ENCODE measurements at places on chromosomes 1 and 21. TPM values are rescaled to one million over a fixed set of nuclear protein-coding genes. Genes with fewer than 3 reads are reported as not detected.

The CD5L gene
- 0.14 TPM for total RNA-seq

The RAVER2 gene
- total RNA-seq, result 20.4 TPM

The KIAA0040 gene
- 10.1 TPM for total RNA-seq

The LMX1A gene
- 0.37 TPM for total RNA-seq

- H3K4me1 ChIP-seq, result peaks cover 6% of the 10 kb centered on the region
- H3K36me3 ChIP-seq, result no peaks in the 10 kb centered on the region
- no peaks in the 10 kb centered on the region for H3K27me3 ChIP-seq
- DNase-seq, result no peak
- H3K4me3 ChIP-seq, result no peak overlapping the region
- H3K27ac ChIP-seq, result no peak overlapping the region
Observed at GRCh38 chr1:224054012-224054411, 59.9 kb upstream of the FBXO28 start.

GRCh38 chr1:224922404-224923164 is 6.9 kb upstream of the DNAH14 start:
- no peak overlapping the region for H3K4me3 ChIP-seq
- no peaks in the 10 kb centered on the region for H3K36me3 ChIP-seq
- no peak for DNase-seq
- no peaks in the 10 kb centered on the region for H3K4me1 ChIP-seq
- no peaks in the 10 kb centered on the region for H3K27me3 ChIP-seq

DNA sequence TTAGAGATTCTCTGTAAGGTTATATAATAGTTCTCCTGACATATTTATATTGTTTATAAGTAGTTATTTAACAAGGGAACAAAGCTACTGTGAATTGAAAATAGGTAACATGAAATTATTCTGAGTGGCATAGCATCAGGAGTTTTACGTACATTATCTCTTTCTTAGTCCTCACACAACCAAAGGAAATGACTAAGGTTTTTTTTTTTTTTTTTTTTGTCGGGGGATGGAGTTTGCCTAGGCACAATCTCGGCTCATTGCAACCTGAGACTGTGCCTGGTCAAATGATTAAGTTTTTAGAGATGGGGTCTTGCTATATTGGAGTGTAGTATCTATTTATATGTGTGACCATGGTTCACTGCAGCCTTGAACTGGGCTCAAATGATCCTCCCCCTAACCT is 24.9 kb downstream of the TMED5 start:
- no peaks in the 10 kb centered on the region for H3K4me1 ChIP-seq
- no peak overlapping the region for H3K27ac ChIP-seq
- H3K36me3 ChIP-seq, result peaks cover 86% of the 10 kb centered on the region
- no peaks in the 10 kb centered on the region for H3K27me3 ChIP-seq

- no peak for DNase-seq
- H3K36me3 ChIP-seq, result no peaks in the 10 kb centered on the region
- H3K4me3 ChIP-seq, result no peak overlapping the region
- no peak overlapping the region for H3K27ac ChIP-seq
- H3K27me3 ChIP-seq, result no peaks in the 10 kb centered on the region
Observed at GRCh38 chr21:42988236-42988965, 14.0 kb downstream of the PKNOX1 start.

- no peaks in the 10 kb centered on the region for H3K36me3 ChIP-seq
- H3K27ac ChIP-seq, result no peak overlapping the region
- H3K4me1 ChIP-seq, result no peaks in the 10 kb centered on the region
- H3K4me3 ChIP-seq, result no peak overlapping the region
- no peak for DNase-seq
- H3K27me3 ChIP-seq, result no peaks in the 10 kb centered on the region
Observed at GRCh38 chr1:196255762-196256161, 352.5 kb downstream of the KCNT2 start.

- H3K36me3 ChIP-seq, result no peaks in the 10 kb centered on the region
- peak overlapping the region; percentile 52 for H3K27ac ChIP-seq
- DNase-seq, result no peak
- peak overlapping the region; percentile 51 for H3K4me3 ChIP-seq
- no peaks in the 10 kb centered on the region for H3K27me3 ChIP-seq
- H3K4me1 ChIP-seq, result peaks cover 3% of the 10 kb centered on the region
Observed at GRCh38 chr1:78045563-78045925, 222 bp upstream of the GIPC2 start.

GRCh38 chr1:151371370-151372057 is 991 bp downstream of the SELENBP1 start:
- DNase-seq, result peak; percentile 46
- H3K4me1 ChIP-seq, result peaks cover 32% of the 10 kb centered on the region
- H3K4me3 ChIP-seq, result peak overlapping the region; percentile 60
- H3K36me3 ChIP-seq, result no peaks in the 10 kb centered on the region
- H3K27ac ChIP-seq, result peak overlapping the region; percentile 86
- no peaks in the 10 kb centered on the region for H3K27me3 ChIP-seq
